Pericardium fibroblast (primary cell): ENCODE measurements at places on chromosomes 13 and 19. TPM values are rescaled to one million over a fixed set of nuclear protein-coding genes. Genes with fewer than 3 reads are reported as not detected.

VWA8 gene
- total RNA-seq: 7.2 and 9.6 TPM in 2 replicates

PSG7 gene
- total RNA-seq: not detected in 2 replicates

MAP2K2 gene
- total RNA-seq: 164 and 232 TPM in 2 replicates

MTUS2 gene
- total RNA-seq: not detected in 2 replicates

ZNF772 gene
- total RNA-seq: 9.7 and 11.4 TPM in 2 replicates

FGF22 gene
- total RNA-seq: 0.26 TPM in 1 of 2 replicates, not detected in the other

DCLK1 gene
- total RNA-seq: 2.2 and 44.3 TPM in 2 replicates

MYBPC2 gene
- 0.26 TPM in 1 of 2 replicates, not detected in the other for total RNA-seq

LILRB5 gene
- not detected in 2 replicates for total RNA-seq

SSC5D gene
- total RNA-seq: 9.1 and 19.5 TPM in 2 replicates

ELOF1 gene
- total RNA-seq: 42.6 and 44.1 TPM in 2 replicates

KCNN4 gene
- total RNA-seq: not detected in 2 replicates

KL gene
- not detected in 2 replicates for total RNA-seq

LPAR6 gene
- 4.2 and 8.9 TPM in 2 replicates for total RNA-seq

GPR18 gene
- total RNA-seq: not detected in 2 replicates

TUBA3C gene
- total RNA-seq: not detected in 2 replicates

LMTK3 gene
- total RNA-seq: not detected in 2 replicates

YJEFN3 gene
- 0.17 and 0.23 TPM in 2 replicates for total RNA-seq

ZNF541 gene
- total RNA-seq: 0.23 TPM in 1 of 2 replicates, not detected in the other

HAUS8 gene
- total RNA-seq: 0.94 and 1.8 TPM in 2 replicates

CKM gene
- 0.35 and 4.2 TPM in 2 replicates for total RNA-seq

C5AR1 gene
- total RNA-seq: under 0.01 TPM in 1 of 2 replicates, not detected in the other

OSCAR gene
- total RNA-seq: 0.35 and 2.3 TPM in 2 replicates

MAST1 gene
- total RNA-seq: 0.12 and 1.0 TPM in 2 replicates

KCNC3 gene
- total RNA-seq: under 0.01 TPM in 2 replicates

CYP4F8 gene
- not detected in 2 replicates for total RNA-seq

ZNF682 gene
- 0.35 and 3.4 TPM in 2 replicates for total RNA-seq

KLK1 gene
- not detected in 2 replicates for total RNA-seq

ZNF738 gene
- total RNA-seq: 1.2 and 3.4 TPM in 2 replicates

GJB2 gene
- 0.12 and 0.60 TPM in 2 replicates for total RNA-seq

CRTC1 gene
- 4.0 and 5.6 TPM in 2 replicates for total RNA-seq

IGFL3 gene
- total RNA-seq: not detected in 2 replicates

BCAM gene
- 20.6 and 29.3 TPM in 2 replicates for total RNA-seq

STK11 gene
- 51.6 and 71.1 TPM in 2 replicates for total RNA-seq

RAB11B gene
- total RNA-seq: 23.7 and 25.4 TPM in 2 replicates

PIAS4 gene
- 12.7 and 14.6 TPM in 2 replicates for total RNA-seq

CERS1 gene
- total RNA-seq: 2.0 and 6.0 TPM in 2 replicates

ZNF525 gene
- total RNA-seq: 2.3 and 3.5 TPM in 2 replicates

DPRX gene
- not detected in 2 replicates for total RNA-seq

MATK gene
- not detected in 2 replicates for total RNA-seq

FCAR gene
- not detected in 2 replicates for total RNA-seq

DDA1 gene
- 9.8 and 22.3 TPM in 2 replicates for total RNA-seq

SPRED3 gene
- total RNA-seq: 0.35 and 0.51 TPM in 2 replicates

NLRP9 gene
- not detected in 2 replicates for total RNA-seq

KMT5C gene
- 6.4 and 6.5 TPM in 2 replicates for total RNA-seq
